ENCODE measurements at places on chromosomes 11 and 22.

GRCh38 chr11:57361926-57362325 is 19.0 kb downstream of the PRG3 start:
- no peak for DNase-seq

DNA sequence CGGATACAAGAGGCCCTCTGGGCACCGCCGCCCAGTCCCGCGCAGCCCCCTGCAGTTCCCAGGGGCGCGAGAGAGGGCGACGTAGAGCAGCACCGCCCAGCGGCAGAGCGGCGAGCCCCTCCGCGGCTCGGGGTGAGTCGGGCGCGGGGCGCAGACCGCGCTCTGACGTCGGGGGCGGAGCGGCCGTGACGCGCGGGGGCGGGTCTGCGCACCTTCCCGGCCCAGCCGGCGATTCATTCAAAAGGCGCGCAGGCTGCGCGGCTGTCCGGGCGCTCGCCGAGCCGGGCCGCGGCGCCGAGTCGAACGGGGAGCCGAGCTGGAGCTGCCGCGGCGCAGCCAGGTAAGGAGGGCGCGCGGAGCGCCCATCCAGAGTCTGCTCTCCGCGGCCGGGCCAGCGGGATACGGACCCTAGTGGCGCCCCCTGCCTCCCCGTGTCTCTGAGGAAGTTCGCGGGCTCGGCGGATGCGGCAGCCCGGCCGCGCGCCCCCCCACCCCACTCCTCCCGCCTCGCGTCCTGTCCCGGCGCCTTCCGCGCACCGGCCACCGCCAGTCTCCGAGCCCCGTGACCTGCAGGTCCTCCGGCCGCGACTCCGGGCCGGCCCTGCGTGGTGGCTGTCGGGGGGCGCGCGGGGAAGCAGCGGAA is at the start of gene RELT:
RELT (plus strand) TSS at position 240 of the 643 bp plus-strand sequence. CDS start 12,738 bp downstream, outside the sequence.
- peak; percentile 91 for DNase-seq

GRCh38 chr22:43126501-43127165 is 16.1 kb downstream of the BIK start:
- peak; percentile 85 for DNase-seq

DNA sequence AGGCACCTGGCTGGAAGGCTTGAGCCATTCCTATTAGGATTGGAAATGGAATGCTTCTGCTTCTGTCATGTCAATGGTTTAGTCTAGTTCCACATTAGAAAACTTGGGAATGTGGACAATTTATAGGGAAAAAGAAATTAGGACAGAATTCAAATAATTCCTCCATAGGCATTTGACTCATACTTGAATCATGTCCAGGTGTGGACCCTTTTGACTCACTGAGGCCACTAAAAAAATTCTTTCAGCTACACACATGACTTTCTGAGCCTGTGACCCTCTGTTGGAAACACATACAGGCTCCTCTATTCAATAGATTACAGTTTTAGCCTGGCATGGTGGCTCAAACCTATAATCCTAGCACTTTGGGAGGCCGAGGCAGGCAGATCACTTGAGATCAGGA is 100.5 kb downstream of the RASSF10 start:
- no peak for DNase-seq

GRCh38 chr11:103652013-103652412 is 384.4 kb upstream of the DDI1 start:
- DNase-seq = no peak

- no peak for DNase-seq
Measured at GRCh38 chr11:36427079-36427478, 83.0 kb downstream of the TRAF6 start.

- no peak for DNase-seq
Measured at GRCh38 chr11:92916299-92916698, 53.2 kb upstream of the MTNR1B start.

DNA sequence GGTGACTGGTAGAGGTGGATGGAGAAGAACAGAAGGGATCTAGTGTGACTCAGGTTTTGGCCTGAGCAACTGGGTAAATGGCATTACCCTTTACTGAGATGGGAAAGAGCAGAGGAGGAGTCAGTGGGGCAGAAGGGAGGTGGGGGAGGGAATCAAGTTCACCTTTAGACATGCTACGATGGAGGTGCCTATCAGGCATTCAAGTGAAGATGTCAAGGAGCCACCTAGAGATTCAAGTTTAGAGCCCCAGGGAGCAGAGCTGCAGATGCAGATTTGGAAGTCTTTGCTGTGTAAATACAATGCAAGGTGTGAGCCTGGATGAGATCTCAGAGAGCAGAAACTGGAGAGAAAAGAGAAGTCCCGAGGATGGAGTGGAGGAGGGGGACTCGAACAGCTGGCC is 979 bp upstream of the MOGAT2 start:
- DNase-seq = no peak

- DNase-seq = no peak
Measured at GRCh38 chr11:69916806-69917387, 97.7 kb upstream of the FGF3 start.

- no peak for DNase-seq
Measured at GRCh38 chr11:83611600-83611999, 325.4 kb upstream of the CCDC90B start.

GRCh38 chr11:125443767-125444311 is 52.2 kb downstream of the FEZ1 start:
- no peak for DNase-seq

- no peak for DNase-seq
Measured at GRCh38 chr11:76810151-76810853, 27.1 kb downstream of the TSKU start.

- no peak for DNase-seq
Measured at GRCh38 chr11:12625438-12626071, 48.7 kb upstream of the TEAD1 start.

- DNase-seq = no peak
Measured at GRCh38 chr11:114129699-114130098, 70.2 kb downstream of the ZBTB16 start.

- peak; percentile 59 for DNase-seq
Measured at GRCh38 chr22:29245626-29246385, 22.0 kb downstream of the RHBDD3 start.

GRCh38 chr11:12783765-12784164 is 109.5 kb downstream of the TEAD1 start:
- no peak for DNase-seq

DNA sequence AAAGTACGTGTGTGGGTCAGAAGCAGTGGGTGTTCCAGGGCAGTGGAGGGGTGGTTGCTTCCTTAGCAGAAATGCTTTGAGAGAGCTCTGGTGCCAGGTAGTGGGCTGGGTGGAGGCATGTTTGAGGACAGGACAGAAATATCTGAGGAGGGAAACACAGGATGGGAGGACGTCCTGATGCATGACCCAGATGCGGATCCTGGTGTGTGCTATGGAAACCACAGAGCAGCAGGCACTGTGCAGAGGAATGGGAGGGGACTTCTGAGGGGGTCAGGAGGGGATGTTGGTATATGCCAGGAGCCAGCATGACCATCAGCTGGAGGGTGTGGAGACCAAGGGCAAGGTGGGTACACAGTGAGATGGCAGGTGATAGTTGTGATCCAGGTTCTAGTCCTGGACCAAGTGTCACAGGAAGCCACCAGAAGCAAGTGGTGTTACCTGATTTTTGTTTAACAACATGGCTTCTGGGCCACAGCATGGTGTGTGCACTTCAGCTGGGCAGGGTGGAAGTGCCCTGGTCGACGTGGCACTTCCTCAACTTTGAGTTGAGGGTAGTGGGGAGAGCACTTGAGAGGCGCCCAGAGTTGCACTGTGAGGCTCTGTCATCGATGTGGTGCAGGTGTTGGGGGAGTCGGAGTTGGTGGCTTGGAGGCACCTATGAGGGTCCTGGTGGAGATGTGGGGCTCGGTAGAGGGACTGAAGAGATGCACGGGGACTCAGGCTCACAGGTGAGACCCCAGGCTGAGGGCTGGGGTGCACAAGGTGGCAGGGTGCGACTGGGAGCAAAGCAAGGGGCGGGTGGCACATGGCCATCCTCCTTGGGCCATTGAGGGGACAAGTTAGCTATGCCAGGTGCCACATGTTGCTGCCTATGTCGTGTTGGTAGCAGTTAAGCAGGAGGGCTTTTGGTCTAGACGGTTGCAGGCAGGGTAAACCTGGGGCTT is 7.5 kb downstream of the DGCR8 start:
- DNase-seq = no peak

DNA sequence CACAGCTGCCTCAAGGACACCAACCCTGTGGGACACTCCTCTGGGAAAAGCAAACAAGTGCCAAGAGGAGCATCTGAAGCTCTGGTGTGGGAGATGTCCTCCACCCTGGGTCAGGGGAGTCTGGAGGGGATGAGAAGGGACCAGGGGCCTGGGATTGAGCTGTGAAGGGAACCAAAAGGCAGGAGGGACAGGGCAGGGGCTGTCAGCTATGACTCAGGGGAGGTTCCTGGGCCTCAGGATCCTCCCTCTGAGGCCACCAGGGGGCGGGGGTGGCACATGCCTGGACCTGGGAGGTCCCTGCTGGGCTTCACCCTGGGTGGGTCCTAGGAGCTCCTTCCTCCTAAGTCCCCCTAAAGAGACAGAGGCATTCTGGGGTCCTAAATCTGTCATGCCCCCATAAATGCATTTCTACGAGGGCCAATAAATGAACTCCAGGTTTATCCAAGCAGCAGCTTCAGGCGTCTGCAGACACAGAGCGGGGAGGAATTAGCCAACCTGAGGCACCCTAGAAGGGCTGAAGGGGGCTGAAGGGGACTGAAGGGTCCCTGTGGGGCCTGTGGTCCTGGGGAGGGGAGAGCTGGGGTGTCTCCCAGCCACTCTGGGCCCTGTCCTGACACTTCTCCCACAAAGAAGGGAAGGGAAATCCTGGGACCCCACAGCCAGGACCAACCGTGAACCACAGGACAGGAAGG is 31.9 kb upstream of the IGLL5 start:
- DNase-seq = no peak

DNA sequence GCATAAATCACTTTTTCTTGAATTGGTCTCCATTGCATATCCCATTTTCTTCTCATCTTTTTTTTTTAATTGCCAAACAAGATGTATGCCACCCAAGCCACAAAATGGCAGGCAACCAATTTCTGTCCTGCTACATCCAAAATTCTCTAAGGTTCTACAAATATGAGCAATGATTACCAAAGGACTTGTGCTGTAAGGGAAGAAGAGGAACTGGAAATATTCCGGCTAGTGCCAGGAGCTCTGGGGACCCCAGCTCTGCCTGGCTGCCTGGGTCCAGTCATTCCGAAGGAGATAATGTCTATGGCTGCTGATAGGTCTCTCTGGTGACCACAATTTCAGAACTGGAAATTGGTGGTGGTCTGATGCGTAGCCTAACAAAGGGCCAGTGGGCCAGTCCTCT is 17.1 kb upstream of the SNX32 start:
- DNase-seq = no peak

DNA sequence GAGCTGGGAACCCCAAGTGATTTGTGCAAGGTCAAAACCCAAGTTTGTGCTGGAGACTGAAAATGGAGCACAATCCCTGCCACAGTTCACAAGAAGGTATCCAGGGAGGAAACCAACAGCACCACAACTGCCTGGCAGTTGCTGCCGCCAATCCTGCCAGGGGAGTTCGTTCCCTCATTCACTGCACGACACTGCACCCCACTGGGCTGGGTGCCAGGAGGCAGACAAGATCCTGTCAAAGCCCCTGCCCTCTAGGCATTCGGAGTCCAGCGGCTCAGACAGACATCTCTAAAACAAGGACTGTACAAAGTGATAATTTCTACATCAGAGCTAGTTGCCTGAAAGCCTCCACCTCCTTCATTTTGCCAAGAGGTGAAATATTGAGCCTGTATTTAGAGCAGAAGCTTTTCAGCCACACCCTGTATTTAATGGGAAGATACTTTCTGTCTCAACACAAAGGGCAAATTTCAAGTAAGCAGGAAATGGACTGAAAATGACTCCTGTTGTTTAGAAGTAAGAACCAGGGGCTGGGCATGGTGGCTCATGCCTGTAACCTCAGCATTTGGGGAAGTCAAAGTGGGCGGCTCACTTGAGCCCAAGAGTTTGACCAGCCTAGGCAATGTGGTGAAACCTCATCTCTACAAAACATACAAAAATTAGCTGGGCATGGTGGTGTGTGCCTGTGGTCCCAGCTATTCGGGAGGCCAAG is 277.4 kb upstream of the NARS2 start:
- no peak for DNase-seq

GRCh38 chr11:29780756-29781155 is 236.1 kb downstream of the KCNA4 start:
- no peak for DNase-seq

GRCh38 chr22:47395481-47395880 is 633.0 kb downstream of the TBC1D22A start:
- peak; percentile 33 for DNase-seq

- DNase-seq = no peak
Measured at GRCh38 chr22:39355080-39355479, 5.3 kb downstream of the SYNGR1 start.

- no peak for DNase-seq
Measured at GRCh38 chr22:48753381-48753730, 1074.3 kb downstream of the BRD1 start.

DNA sequence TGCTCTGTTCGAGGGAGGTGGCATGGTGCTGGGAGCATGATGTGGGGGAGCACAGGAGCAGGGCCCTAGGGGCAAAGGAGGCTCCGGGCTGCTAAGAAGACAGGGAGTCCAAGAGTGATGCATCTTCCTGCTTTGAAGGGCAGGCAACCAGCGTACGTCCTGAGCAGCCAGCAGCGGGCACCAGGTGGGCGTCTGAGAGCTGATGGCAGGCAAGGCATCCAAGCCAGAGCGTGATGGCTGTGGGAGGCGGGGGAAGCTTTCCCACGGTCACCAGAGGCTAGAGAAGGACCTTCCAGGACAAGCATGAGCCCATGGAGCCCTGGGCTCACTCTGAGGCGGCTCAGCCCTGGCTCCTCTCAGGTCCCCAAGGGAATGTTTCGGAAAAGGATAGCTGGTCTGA is 32.2 kb downstream of the BRD1 start:
- no peak for DNase-seq

DNA sequence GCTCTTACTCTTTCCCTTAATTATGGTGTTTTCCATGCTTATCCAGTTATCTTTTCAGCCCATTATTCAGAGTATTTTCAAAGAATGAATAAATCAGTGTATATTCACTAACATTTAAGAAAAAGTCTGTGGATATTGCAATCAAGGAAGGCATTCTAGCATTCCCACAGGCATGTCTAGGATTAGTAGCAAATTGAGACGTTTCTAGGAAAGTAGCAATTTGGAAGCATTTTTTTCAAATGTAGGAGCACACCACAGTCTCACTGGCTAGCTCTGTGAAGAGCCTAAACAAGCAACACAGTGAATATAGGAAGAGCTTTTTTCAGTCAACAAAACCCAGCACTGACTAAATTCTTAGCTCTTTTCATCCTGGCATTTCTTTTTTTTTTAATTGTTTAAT is 65.4 kb downstream of the CCDC34 start:
- no peak for DNase-seq

- peak; percentile 78 for DNase-seq
Measured at GRCh38 chr11:288478-289397, at the start of gene PGGHG. Gene PGGHG (plus strand): TSS chr11:289126. CDS start chr11:289817, 691 bp downstream.

- DNase-seq = no peak
Measured at GRCh38 chr11:6362185-6362872, 27.9 kb upstream of the SMPD1 start.

Data from large intestine (tissue), 12 donors.